ENCODE measurements at places on chromosomes 6 and 20.

DNA sequence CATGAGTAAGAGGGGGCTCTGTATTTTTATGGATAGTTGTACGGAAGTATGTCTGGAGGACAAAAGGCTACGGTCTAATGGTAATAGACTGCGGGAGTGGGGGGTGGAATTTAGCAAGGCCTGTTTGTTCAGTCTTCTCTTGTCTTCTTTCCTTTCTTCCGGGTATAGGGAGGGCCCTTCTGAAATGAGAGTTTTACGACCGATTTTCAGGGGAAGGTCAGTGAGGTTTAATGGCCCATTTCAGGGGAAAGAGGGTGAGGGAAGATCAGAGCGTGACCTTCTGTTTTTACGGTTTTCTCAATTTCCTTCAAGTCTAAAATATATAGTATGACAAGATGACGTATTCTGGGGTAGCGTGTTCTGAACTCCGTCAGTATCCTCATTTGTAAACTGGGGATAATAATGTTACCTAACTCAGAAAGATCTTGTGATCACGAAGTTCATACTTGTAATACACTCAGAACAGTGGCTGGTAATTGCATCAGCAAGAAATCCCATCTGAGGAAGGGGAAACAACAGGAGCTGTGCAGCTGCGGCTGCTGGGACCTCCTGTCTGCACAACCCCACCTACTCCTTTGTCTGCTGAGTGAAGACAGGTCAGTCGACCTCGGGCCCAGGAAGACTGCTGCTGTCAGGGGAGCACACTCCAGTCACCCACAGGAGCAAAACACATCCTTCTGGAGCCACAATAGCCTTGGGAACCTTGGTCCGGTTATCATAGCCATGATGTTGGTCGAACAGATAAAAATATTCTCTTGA lies 90.4 kb downstream of the MAP3K7 start:
- no peak for DNase-seq

DNA sequence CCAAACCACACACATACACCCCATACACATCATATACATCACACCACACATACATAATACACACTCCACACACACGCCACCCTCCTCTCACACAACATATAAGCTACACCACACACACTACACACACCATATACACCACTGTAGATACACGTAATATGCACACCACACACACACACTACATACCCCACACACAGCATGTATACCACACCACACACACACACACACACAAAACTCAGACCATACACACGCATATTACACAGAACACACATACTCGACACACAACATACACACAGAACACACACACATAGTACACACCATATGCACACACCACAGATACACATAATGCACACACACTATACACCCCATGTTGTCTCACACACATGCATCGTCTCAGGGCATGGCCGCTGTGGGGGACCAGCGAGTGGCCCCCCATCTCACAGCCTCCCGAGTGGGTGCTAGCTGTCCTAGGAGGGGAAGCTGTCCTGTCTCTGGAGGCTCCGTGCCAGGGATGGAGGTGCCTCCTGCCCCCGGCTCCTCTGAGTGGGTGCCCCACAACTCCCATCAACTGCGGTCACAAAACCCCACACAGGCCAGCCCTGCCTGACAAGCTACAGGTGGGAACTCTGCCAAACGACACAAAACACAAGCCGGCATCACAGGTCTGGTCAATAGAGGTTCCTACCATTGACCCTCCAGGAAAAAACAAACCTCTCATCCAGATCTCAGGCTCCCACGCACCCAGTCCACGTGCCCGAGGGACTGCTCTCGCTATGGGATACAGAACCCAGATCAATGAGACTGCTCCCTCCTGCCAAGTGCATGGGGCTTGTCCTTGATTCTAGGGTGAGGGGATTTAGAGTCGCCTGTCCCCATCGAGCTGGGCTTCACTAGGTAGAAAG lies 49.1 kb downstream of the DACT2 start:
- DNase-seq, result no peak

GRCh38 chr6:170229396-170229795 lies 61.5 kb downstream of the DLL1 start:
- DNase-seq, result no peak

DNA sequence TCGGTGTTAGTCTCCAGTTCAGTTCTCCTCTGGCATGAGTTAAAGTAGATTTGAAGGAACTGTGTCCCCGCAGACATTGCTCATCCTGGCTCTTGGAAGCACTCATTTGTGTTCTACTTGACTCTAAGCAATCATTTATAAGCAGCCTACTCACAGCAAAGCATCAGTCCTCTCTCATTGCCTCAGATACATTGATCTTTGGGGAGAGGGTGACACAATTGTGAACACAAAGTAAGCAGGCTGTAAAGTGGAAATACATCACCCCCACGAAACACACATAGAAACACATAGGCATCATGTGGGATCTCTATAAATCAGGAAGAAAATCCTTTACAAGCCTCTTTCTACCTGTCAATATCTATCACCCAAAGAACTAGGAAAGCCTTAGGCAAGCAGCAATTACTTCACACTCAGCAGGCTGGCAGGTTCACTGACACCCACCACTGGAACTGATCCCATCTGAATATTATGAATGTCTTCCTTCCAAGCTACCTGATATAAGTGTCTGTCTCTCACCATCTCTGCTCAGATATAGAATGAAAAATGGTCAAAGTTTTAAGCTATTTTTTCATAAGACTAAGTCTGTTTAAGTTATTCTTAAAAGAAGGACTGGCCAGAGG lies 675.8 kb downstream of the HACE1 start:
- DNase-seq, result no peak

DNA sequence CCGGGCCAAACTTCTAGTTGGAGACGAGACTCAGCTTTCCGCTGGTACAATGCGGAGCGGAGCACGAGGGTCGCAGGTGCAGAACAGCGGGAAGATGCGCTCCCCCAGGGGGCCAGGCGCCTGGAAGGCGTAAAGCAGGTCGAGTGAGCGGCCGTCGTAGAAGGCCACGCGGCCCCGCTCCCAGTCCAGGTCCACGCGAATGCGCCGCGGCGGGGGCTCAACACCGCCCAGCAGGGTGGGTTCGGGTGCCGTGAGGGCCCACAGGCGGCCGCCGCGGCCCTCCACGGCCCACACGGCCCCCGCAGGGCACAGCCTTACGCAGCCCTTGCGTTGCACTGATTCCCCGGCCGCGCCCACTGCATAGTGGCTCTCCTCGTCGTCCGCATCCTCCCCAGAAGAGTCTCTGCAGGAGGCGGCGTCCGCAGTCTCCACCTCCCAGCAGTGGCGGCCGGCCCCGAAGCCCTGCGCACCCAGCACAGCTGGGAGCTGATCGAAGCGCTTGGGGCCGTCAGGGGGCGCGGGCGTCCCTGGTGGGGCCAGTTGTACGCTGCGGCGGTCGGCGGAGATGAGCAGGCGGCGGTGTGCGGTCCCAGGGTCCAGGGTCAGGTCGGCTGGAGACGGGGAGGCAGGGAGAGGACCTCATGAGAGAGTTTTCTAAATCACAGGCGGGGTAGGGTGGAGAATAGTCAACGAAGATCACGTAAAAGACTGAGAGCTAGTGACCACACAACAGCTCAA lies 4.3 kb downstream of the PPP1R11 start:
- no peak for DNase-seq

- DNase-seq, result no peak
Observed at GRCh38 chr6:150681578-150682395, 82.1 kb downstream of the PLEKHG1 start.

GRCh38 chr6:34240329-34241248 lies 3.9 kb downstream of the HMGA1 start:
- DNase-seq, result no peak

- no peak for DNase-seq
Observed at GRCh38 chr6:92341201-92341600, 1078.2 kb downstream of the EPHA7 start.

- no peak for DNase-seq
Observed at GRCh38 chr6:2861060-2861821, 19.6 kb upstream of the SERPINB1 start.

- DNase-seq, result no peak
Observed at GRCh38 chr6:53048431-53049195, 16.6 kb upstream of the FBXO9 start.

DNA sequence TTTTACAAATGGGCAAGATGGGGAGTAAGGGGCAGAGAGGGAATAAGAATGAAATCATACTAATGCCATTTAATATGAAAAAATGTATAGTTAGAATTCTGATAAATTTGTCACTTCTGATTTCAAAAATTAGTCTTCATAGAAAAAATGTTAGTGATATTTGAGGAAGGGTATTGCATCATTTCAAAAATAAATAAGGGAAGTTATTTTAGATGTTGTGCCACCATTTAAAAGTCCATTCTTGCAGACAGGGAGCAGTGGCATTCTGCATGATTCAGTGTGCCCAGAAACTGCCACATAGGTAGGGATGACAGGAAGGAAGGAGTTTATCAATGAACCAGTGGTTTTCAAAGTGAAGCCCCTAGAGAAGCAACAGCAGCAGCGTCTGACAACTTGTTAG lies 674.6 kb downstream of the EPM2A start:
- no peak for DNase-seq

DNA sequence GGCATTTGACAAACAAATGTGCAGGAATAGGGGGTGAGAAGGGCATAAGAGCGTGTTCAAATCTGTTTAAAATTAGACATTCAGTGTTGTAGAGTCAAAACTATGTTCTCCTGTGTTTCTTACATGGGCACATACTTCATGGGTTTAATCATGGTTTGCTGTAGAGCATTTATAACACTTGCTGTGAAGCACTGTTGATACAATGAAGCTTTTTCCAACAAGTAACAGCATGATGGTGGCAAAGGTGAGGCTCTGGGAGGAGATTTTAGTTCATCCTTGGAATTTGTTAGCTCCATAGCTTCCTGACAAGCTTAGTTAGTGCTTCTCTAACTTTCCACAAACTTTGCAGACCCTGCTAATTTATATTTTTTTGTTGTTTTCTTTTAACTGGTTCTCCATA lies 900.7 kb downstream of the TFAP2A start:
- no peak for DNase-seq

GRCh38 chr6:160357088-160357487 lies 8.9 kb downstream of the SLC22A3 start:
- DNase-seq, result no peak

DNA sequence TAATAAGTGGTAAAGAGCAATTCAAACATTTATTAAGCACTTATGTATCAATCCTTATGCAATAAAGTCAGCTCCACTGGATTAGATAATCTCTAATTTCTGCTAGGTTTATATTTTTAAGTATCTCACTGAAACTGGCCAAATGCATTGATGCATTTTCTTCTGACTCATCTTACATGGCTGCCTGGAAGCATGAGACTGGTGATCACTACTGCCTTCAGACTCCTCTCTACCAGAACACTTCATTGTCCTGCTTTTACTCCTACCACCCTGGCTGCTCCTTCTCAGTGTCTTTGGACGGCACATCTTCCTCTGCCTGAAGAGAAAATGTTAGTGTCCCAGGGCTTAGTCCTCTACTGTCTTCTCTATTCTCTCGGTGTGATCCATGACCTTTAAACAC lies 7.4 kb downstream of the CEP85L start:
- no peak for DNase-seq

All from hematopoietic multipotent progenitor cell treated with erythropoietin and hydrocortisone succinate and interleukin-3 and kit ligand, for 15 days (in vitro differentiated cells).